Kidney tubule cell (primary cell): ENCODE measurements at places on chromosomes 2 and 18.
A peak's percentile ranks its signal among the peaks of the same experiment; 100 is the strongest.

DNA sequence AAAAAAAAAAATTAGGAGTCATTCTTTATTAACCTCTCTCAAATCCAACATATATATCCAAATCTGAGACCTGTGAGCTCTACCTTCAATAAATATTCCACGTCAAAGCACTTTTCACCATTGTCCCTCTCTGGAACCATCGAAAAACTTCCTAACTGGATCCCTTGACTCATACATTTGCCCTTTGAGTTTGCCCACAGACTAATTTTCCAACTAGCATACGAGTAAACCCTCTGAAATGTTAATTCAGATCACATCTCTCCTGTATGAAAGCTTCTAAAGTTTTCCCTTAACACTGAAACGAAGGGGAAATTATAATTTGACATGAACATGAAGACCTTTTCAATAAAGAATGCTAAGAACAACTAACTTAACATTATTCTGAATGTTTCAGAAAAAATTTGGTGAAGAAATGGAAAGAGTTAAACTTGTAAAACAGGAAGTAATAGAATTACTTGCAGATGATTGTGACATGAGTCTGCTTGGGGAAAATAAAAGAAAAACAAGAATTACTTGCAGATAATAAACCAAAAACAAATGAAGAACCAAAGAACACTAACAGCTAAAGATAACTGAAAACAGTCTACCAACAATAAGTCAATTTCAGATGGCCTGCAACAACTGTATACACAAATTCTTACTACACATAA is 110.6 kb downstream of the C2orf74 start:
- peak; percentile 4 for DNase-seq

GRCh38 chr2:158753641-158754611 is 41.2 kb upstream of the DAPL1 start:
- DNase-seq: peak; percentile 61

DNA sequence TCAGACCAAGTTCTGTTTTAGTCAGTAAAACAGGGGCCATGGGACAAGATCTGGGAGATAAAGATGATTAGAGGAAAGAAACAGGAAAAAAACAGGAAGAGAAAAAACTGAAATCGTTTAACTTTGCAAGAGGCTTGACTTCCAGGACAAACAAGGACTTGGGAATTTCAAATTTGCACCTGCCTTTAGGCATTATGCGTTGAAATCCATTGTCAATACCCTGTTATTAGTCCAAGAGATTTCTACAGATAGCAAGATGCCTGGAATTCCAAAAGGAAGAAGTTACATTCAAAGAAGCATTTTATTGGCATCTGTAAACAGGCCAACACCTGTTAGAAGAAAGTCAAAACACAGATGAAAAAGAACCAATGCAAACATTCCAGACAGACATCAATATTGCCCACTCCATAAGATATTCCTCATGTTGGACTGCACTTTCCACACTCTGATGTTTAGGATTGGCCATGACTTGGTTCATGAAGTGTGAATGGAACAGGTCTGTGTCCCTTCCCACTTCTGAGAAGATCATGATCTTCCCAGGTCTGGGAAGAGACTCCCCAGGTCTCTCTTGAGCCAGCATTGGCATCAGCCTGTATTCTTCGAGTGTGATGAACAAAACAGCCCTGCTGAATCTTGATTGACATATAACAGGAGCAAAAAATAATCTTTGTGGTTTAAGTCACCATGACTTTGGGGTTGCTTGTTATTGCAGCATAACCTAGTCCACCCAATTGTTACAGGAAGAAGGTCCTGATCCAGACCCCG is 181.4 kb upstream of the FN1 start:
- DNase-seq: no peak

- no peak for DNase-seq
Measured at GRCh38 chr2:102310964-102311640, at the start of gene IL1RL1. Gene IL1RL1, plus strand, starts transcription at chr2:102311563. Its CDS starts 26,702 bp downstream, at chr2:102338265.

DNA sequence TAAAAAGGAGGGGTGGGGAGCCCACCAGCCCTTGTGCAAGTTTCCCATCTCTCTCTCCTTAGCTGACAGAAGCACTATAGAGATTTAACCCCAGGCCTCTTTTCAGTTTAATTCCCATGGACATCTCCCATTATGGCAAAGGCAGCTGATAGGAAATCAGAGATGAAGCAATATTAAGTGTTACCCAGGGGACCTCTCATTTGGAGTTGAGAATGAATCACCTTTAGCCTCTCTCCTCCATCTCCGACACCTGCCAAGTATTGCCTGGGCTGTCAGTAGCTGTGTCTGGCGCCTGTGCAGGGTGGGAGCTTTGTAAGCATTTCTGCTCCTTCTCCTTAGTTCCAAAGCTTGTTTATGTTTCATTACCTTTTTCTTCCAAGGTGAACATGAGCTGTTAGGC is 109.0 kb downstream of the AQP4 start:
- DNase-seq: peak; percentile 50

DNA sequence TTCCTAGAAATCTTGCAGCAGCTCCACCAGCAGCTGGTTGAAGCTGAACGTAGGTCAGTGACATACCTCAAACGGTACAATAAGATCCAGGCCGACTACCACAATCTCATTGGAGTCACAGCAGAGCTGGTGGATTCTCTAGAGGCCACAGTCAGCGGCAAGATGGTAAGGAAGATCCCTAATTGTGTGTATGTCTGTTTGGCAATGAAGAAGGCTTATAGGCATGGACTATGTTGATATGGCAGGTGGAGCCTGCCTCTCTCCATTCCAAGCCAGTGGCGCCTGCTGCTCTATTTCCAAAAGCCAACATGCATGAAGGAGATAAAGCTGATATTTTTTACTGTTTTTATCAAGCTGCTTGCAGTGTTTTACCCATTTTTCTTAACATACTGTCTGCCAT is 36.8 kb downstream of the ARMC9 start:
- DNase-seq: no peak

DNA sequence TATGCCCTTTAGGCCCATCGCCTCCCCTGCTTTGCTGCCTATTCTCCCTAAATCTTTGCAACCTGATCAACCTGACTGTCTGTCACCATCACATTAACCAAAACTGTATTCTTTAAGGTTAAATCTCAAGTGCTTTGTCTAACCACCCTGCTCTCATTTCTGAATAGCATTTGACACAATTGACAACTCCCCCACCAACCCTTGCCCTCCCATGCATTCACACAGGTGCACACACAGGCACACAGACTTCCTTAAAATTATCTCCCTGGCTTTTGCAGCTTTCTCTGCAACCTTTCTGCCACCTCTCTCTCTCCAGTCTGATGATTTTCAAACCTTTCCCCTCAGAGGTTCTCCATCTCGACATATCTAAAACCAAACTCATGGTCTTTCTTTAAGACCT is 64.6 kb upstream of the ST8SIA3 start:
- no peak for DNase-seq

- DNase-seq: no peak
Measured at GRCh38 chr2:188878716-188879115, 95.5 kb upstream of the COL3A1 start.

DNA sequence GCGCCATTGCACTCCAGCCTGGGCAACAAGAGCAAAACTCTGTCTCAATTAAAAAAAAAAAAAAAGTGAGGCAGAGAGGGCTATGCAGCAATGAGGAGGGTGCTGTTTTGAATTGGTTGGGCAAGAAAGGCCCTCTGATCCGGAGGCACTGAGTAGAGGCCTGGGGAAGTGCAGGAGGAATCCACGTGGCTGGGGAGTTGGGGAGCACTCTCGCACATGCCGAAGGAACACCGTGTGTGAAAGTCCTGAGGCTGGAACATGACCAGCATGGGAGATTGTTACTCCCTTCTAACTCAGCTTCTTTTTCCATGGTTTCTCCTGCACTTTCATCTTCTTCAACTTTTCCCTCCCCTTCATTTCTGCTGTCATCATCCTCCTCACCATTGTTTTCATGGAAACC is 347.9 kb upstream of the HS6ST1 start:
- DNase-seq: no peak

DNA sequence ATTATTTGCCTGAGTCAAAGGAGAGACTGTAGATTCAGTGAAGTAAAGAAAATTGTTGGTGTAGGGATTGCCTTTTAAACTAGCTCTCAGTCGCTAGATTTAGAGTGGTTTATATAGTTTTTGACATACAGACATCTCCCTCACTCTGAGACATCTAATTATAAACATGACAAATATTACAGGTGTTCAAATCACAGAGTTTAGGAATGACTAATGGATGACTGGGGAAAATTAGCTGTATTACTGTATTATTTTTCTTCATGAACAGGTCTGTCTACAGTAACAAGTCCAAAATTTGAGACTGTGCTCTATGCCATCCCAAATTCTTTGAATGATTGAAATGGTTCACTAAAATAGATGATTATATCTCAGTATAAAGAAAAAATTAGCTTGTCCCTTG is 40.0 kb downstream of the MAP2 start:
- no peak for DNase-seq

GRCh38 chr2:178473373-178473772 is 5.0 kb downstream of the FKBP7 start:
- DNase-seq: no peak

DNA sequence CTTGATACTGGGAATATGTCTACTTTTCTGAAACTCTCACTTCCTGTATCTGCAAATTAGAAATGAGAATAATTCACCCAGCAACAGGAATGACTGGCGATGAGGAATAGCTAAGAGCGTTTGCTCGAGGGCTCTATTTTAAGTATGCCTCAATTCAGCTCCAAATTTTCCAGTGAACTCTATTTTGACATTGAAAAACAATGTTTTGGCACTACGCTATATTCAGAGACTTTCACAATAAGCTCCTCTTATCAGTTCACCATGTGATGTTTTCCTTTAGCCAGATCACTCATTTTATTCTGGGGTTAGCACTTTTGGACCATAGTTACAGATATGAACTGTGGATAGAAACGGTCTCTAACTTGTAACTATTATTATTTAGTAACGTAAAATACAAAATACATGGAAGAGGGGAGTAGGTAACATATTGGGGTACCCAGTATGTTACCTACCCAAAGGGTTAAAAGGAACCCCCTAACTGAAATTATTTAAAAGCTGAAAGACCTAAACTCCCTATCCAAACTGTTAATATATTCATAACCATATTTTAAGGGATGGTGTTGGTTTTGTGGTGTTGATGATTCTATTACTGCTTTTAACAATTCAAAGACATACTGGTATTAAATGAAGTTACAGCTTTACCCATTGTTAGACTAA is 28.1 kb downstream of the SLC40A1 start:
- no peak for DNase-seq

GRCh38 chr2:152309352-152310214 is 25.4 kb upstream of the FMNL2 start:
- no peak for DNase-seq

DNA sequence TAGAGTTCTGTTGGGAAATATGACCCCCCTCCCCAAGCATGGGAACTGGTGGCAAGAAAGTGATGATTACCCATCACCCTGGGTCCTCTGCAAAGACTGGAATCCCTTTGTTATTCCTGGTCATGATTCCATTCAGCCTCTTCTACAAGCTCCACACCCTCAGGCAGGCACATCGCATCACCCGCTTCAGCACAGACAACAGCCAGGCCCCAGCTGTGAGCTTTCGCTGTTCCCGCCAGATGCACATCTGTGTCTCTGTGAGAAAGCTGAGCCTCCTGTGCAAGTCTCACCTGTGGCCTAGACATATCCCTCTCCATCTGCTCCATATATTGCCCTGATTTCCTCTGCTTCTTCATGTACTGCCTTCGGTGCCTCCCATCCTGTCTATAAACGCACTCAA is 368.0 kb upstream of the RAB6C start:
- no peak for DNase-seq

DNA sequence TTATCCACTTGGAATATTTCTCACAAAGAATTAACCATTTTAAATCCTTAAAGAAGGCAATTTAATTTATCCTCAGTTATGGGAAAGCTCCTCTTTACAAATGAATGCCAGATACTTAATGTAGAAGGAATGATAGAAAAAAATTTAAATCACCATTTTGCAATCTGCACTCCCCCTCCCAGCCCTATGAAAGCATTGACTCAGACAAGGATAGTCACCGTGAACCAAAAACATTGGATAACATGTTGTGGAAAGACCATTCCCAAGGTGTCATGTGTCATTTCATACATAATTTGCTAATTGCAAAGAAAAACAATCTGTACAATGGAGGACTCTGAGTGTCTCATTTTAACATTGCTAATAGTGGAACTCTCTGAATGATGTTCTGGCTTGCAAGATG is 421.0 kb downstream of the TXNL1 start:
- no peak for DNase-seq

DNA sequence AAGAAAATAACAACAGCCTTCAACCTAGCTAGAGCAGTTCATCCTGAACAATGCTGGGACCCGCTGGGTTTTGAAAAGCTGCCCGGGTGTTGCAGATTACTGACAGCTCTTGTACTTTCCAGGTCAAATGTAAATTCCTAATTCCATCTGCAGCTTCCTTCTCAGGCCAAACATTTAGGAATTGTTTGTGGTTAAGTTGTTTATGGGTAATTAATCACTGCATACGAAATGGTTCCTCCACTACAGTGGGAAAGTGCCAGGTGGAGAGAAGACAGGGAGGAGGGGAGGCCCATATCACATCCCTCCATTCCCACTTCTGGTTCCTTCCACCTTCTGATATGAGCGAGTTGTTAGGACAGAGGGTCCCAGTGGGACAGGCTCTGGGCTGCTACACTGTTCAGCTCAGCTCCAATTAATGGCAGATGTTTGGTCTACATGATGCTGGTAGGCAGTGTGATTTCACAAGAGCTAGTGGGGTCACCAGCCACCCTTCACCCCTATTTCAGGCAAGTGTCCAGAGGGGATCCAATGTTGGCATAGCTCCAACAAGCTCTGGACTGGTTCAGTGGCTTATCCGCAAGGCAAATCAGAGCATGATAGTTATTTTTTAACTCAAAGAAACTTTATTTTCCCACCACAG is 112.9 kb upstream of the ACAA2 start:
- no peak for DNase-seq

DNA sequence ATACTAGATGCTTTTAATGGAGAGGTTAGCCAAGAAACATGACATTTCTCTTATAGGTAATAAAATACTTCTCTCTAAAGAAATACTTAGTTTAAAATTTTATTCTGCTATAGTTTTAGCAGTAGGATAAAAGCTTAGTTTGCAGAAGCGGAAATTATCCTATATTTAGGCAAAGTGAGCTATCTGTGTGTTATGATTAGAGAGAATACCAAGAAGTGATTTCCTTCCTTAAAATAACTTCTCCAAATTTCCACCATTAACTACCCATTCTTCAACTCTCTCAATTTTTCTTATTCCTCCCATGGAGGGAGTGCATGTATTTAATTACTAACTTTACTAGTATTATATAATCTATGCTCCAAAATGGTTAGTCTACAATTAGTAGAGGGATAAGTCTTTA is 15.8 kb upstream of the IL1RL1 start:
- no peak for DNase-seq

- DNase-seq: no peak
Measured at GRCh38 chr18:71443706-71444480, 1100.2 kb downstream of the CBLN2 start.

GRCh38 chr2:216555274-216555673 is 56.6 kb downstream of the RPL37A start:
- peak; percentile 70 for DNase-seq

- DNase-seq: peak; percentile 90
Measured at GRCh38 chr2:17104454-17104853, 413.8 kb downstream of the RAD51AP2 start.
